ENCODE measurements at places on chromosomes 1 and 21.

GRCh38 chr1:68178821-68179490 is 53.4 kb downstream of the WLS start:
- DNase-seq = no peak

DNA sequence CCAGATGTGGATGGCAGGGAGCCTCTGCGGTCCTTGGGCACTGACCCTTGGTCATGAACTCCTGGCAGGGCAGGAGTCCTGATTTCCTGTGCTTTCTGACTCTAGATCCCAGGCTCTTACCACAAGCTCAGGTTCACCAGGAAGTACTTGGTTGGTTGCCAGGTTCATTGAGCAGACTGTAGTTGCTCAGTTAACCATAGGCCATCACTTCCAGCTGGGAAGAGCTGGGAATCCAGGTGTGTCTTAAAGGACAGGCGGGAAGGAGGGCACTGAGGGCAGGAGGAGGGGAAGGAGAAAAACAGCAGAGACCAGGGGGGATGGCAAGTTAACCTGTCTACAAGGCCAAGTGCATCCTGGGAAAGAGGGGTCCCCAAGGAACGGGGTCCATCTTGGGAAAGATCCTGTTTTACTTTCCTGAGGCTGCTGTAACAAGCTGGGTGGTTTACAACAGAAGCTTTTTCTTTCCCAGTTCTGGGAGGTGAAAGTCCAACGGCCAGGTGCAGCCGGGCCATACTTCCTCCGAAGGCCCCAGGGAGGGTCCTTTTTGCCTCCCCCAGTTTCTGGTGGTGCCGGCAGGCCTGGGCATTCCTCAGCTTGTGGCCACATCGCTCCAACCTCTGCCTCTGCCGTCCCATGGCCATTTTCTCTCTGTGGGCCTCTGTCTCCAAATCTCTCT is 11.6 kb downstream of the KCNAB2 start:
- DNase-seq = no peak

DNA sequence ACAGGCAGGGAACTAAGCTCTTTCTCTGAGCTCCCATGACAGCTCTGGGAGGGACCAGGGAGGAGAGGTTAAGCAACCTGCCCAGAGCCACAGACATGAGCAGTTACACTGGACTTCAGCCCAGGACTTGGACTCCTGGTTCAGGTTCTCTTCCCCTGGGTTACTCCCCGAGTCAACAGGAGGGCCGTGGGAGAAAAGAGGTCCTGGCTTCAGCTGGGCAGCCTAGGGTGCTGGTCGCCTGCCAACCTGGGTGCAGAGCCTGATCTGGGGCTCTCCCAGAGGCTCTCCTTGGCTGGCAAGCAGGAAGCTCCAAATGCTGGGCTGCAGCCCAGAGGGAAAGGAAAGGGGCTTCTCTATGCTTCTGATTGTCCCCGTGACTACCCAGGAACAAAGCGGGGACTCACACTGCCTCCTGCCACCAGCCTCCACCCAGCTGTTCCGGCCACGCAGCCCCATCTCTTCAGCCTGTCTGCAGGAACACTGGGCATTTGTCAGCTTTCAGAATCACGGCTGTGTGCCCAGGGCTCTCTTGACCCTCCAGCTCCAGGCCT is 141.8 kb downstream of the HIVEP3 start:
- DNase-seq = no peak

- no peak for DNase-seq
These were observed 55.5 kb upstream of the TLR5 start for GRCh38 chr1:223198628-223198965.

- no peak for DNase-seq
These were observed 50.5 kb downstream of the C1orf21 start for GRCh38 chr1:184437291-184437690.

- no peak for DNase-seq
These were observed 14.6 kb downstream of the C1orf198 start for GRCh38 chr1:230853731-230854130.
